ENCODE measurements at places on chromosomes 4 and X. TPM values are rescaled to one million over a fixed set of nuclear protein-coding genes. Genes with fewer than 3 reads are reported as not detected.
A peak's percentile ranks its signal among the peaks of the same experiment; 100 is the strongest.

The MPC1L gene
- total RNA-seq = not detected

GRCh38 chrX:115696039-115696438, 135.1 kb downstream of the PLS3 start:
- no peak for DNase-seq

The GAGE12E gene
- not detected for total RNA-seq

GRCh38 chr4:169305173-169305572, 34.4 kb upstream of the SH3RF1 start:
- DNase-seq = no peak

The ALAS2 gene
- total RNA-seq = not detected

GRCh38 chr4:6293661-6294060, 24.0 kb downstream of the WFS1 start:
- no peak for DNase-seq

DNA sequence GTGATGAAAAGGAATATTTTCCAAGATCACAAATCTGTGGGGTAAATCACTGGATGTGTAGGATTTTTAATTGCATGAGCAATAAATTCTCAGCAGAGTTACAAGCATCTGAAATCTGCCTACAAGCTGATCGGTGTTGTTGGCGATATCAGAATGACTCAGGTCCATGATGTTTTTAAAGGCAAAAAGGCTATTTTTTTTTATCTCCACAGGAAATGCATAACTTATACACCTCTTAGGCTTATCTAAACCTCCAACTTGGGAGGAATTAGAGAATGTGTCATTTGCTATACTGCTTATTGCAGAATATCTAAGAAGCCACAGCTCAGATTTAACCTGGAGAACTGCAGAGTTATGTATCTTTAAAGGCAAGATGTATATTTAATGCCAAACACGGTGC, 61.6 kb downstream of the KIT start:
- DNase-seq = no peak

GRCh38 chr4:183303301-183303700, 16.8 kb downstream of the CLDN22 start:
- no peak for DNase-seq

GRCh38 chr4:89158884-89159503, 47.7 kb downstream of the TIGD2 start:
- DNase-seq = no peak

DNA sequence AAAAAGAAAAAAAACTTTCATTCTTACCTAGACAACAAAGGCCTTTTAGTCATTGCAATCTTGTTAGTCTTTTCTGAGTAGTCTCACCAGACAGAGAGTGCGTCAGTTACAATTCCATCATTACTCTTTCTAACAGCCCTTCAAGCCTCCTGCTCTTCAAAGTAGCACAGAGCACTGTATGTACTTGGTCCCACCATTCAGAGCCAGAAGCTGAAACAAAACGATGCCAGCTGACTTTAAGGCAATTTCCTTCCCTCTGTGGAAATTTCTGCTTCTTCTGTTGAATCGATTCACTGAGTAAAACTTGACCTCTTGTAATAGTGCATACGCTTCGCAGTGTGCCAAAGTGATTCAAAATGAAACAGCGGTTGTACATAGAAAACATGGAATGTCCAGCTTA, 57.7 kb upstream of the TENM3 start:
- no peak for DNase-seq

- no peak for DNase-seq
Measured at GRCh38 chr4:184787766-184788503, 37.8 kb downstream of the ACSL1 start.

DNA sequence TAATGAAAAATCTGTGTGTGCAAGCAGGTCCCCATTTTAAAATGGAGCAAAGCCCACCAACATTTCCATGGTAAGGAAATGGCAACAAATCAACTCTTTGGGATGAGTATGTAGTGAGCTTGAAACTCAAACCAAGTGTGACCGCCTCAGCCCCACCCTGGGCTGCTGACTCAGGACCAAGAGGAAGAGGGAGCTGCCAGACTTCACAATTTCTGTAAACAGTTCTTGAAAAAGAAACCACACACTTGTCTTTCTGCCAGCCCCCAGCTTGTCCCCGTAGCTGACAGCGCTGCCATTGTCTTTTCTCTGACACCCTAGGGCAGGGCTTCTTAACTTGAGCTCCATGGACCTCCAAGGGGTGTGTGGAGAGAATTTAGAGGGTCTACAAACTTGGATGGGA, 10.3 kb downstream of the RTL5 start:
- peak; percentile 21 for DNase-seq

DNA sequence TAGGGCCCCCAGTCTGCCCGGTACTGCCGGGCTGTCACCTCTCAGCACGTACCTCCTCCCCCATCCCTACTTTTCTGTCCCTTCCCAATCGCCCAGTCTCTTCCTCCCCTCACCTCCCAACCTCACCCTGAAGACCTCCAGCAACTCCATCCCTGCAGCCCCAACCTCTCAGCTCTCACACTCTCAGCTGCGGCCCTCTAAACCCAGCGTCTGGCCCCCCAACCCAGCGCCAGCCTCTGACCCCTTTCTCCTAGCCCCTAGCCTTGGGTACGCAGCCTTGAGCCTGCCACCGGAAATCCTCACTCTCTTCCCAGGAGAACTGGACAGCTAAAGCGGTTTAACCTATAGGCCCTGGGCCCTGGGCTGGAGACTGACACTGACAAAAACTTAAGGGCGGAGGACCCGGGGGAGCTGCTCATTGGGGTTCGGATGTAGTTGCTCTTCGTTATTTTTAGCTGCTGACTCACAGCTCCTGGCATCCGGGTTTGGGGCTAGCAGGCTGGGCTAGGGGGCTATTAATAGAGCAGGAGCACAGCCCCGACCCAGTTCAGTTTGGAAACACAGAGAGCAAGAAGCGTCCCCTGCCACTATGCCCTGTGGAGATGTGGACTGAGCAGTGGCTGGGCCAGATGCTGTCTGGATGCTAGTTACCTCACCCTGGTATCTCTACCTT, 9.6 kb upstream of the DLG3 start:
- DNase-seq = no peak

- no peak for DNase-seq
Measured at GRCh38 chr4:136750897-136751296, 781.4 kb downstream of the PCDH18 start.

The KLF3 gene
- 9.9 TPM for total RNA-seq

The CPEB2 gene
- 8.2 TPM for total RNA-seq

The STK26 gene
- total RNA-seq = 50.7 TPM

GRCh38 chrX:15973299-15973698, 118.7 kb upstream of the AP1S2 start:
- DNase-seq = no peak

DNA sequence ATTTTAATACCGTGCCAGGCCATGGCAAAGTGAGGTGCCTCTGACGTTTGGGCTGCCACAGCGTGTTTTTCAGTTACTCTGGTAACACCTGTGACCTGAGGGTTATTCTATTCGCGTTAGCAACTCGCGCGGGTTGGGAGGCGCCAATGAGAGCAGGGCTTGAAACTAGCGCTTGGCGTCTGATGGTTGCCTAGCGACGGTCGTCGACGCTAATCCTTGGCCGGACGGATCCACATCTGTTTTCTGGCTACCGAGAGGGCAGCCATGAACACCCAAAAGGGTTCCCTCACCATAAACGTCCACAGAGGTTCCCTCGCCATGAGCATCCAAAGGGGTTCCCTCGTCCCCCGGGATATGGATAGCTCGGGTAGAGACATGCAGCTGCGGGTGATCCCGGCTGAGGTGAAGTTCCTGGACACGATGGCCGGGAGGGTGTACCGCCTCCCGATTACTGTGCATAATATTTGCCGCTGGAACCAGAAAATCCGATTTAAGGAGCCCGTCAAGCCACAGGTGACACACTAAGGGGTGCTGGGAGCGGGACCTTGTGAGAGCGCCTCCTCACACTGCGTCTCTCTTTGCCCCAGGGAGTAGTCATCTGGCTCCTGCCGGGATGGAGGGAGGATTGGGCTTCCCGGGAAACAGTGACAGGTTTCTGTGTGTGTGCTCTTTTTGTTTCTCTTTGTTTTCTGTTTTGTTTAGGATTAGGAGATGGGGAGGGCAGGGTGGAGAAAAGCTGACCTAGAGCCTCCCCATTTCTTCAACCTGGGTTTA, at the start of gene CFAP47:
Gene CFAP47, plus strand, starts transcription at position 199 of the 774 bp plus-strand sequence. Its CDS starts 66 bp downstream, at position 265.
- DNase-seq = no peak

- DNase-seq = no peak
Measured at GRCh38 chr4:3489451-3489962, 26.4 kb downstream of the DOK7 start.

The TASL gene
- total RNA-seq = 0.94 TPM

DNA sequence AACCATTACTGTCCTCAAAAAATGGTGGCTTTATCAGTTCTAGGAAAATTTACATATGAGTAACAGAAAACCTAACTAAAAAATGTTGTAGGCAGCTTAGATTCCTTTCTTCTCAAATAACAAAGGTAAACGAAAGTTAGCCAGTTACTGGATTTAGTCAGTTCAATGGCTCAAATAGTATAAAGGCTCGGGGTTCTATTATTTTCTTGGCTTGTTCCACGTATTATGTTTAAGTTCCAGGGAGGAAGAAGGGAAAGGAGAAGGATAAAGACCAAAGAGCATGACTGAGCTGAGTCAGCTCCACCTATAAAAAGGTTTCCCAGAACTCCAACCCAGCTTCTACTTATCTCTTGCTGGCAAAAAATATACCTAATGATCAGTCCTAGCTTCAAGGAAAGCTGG, 41.0 kb upstream of the MAB21L2 start:
- DNase-seq = no peak

GRCh38 chr4:4385729-4386295, 1.1 kb upstream of the NSG1 start:
- no peak for DNase-seq

The AFM gene
- not detected for total RNA-seq

DNA sequence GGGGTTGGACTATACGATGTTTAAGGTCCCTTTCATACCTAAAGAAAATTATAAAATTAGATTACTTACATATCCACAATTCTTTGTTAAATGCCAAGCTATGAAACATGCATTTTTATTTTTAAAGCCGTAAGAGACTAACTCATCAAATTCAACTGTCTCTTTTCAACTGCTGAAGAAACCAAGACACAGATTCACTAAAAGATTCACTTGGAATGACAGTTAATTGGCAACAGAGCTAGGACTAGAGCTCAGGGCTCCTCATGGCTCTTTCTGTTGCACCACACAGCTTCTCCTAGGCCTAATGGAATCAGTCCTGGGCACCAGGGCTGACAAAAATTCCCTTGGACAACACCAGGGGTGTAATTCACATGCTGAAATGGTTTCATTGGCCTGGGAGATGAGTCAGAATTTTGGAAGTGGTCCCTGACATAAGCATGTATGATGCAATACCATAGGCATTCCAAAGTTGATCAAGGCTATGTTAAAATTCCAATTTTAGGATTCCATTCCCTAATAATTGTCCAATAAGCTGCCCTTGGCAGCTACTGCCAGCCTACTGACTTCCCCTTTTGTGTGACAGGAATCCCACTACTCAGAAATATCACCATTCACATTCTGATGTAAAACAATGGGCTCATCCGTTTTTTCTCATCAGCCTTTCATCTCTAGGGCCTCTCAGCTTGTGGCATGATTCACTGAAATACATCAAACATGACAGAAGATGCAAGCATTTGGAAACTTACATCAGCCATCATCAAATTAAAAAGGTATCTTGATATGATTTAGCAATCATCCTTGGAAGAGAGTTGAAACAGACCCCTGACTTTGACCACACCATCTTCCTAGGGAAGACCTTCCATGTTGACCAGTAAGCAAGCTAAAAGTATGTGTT, 54.2 kb downstream of the PLAC1 start:
- DNase-seq = no peak

GRCh38 chr4:63799166-63799565, 610.1 kb downstream of the TECRL start:
- DNase-seq = no peak

DNA sequence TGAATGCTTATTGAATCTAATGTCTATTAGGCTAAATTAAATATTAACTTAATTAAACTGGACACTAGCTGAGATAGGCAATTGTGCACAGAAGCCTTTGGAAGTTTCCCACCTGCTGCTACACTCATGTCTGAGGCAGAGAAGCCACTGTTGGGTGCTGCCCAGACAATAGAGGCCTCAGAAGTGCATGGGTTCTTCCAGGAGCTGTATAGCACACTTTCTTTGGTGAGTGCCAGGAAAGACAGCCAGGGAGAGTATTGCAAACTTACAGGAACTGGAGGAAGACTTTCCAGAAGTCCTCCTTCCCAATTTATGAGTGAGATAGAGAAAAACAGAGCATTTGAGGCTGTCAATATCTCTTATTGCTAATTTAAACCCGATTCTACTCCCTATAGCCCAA, 89.9 kb downstream of the GPAT3 start:
- DNase-seq = no peak

GRCh38 chr4:7060346-7061150, 7.3 kb downstream of the GRPEL1 start:
- no peak for DNase-seq

DNA sequence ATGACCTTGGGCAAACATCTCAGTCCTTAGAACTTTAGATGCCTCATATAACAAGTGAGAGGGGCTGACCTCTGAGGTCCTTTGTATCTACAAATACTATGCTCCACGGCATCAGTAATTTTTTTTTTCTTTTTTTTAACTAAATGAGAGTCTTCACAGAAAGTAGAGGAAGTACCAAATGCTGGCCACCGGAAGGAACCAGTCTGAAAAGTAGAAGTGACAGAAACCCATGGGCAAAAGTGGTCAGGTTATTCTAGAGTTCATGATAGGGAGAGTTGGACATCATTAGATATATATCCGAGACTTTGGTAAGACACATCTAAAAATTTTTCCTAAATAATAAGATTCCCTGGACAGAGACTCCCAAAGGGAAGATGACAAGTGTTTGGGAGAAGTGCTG, 53.7 kb downstream of the COQ2 start:
- DNase-seq = no peak

GRCh38 chr4:130356873-130357272, 1260.9 kb downstream of the C4orf33 start:
- DNase-seq = no peak

- no peak for DNase-seq
Measured at GRCh38 chrX:39819921-39820849, 277.6 kb downstream of the BCOR start.

DNA sequence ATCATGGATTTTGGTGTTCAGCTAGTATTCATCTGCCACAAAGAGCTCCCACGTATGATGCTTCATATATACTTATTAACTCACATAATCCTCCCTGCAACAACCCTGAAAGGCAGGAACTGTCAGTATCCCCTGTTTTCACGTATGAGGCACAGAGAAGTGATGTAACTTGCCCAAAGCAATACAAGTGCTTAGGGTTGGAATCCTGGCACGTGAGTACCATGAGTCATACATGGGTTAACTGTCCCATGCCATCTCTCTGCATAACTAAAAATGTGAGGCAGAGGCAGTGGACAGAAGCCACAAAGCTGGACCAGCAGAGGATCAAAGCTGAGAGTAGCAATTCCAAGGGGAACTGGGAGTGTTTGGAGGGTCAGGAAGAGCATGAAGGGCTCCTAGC, 35.7 kb upstream of the EGFL6 start:
- no peak for DNase-seq

DNA sequence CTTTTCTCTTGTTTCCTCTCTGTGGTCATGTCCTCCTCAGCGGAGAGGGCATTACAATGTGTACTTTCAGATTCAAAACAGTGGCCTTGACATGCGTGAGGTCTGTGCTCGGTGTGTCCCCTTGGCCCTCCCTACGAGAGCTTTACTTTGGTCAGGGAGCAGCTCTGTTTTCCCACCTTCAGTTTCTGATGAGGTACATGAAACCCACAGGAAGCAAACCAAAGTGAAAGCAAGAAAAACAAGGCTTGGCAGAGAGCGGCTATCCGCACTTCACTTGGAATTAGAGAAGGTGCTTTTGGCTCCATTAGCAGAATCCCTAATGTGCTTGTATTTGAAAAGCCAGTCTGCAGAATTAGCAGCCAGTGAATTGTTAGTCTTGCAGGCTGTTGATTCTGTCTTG, 19.5 kb upstream of the BOD1L1 start:
- DNase-seq = no peak

- no peak for DNase-seq
Measured at GRCh38 chr4:89645482-89645881, 191.5 kb downstream of the SNCA start.

Data from activated T-cell treated with anti-CD3 and anti-CD28 coated beads, Interleukin-2, amount 50 U/mL, for 4 hours (primary cell).